ENCODE measurements at places on chromosomes 4 and X. TPM values are rescaled to one million over a fixed set of nuclear protein-coding genes. Genes with fewer than 3 reads are reported as not detected.

DNA sequence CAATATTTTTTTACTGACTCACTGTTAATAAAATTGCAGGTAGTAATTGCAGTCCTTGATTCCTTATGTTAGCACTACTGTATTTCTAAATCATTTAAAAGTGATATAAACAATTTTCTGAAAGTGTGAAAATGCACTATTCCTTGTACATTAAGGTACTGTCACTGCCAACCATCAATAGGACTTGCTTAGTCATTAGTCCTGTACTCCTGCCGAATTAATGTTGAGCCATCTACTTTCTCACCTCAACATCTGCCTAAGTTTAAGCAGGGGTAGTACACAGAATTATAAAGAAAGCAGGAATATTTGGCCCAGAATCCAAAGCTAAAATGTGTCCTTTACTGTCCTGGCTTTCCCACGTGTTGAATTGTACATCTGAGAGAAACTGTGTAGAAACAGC, 87.0 kb upstream of the TRPC3 start:
- no peak for DNase-seq

- no peak for DNase-seq
Measured at GRCh38 chrX:12844319-12844718, 22.6 kb upstream of the TLR7 start.

- DNase-seq: no peak
Measured at GRCh38 chr4:17347445-17347844, 164.4 kb downstream of the QDPR start.

PCGF3 gene
- 77.0 TPM for total RNA-seq

DNA sequence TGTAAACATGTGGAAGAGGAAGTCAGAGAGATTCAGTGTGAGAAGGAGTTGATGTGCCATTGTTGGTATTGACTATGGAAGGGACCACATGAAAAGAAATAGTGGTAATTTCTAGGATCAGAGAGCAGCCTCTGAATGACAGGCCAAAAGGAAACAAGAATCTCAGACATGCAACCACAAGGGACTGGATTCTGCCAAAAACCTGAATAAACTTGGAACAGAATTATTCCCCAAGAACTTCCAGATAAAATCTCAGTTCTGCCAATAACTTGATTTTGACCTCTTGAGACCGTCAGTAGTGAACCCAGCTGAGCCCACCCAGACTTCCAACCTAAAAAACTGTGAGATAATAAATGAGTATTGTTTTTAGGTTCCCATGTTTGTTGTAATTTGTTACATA, 653.6 kb upstream of the NR3C2 start:
- no peak for DNase-seq

DNA sequence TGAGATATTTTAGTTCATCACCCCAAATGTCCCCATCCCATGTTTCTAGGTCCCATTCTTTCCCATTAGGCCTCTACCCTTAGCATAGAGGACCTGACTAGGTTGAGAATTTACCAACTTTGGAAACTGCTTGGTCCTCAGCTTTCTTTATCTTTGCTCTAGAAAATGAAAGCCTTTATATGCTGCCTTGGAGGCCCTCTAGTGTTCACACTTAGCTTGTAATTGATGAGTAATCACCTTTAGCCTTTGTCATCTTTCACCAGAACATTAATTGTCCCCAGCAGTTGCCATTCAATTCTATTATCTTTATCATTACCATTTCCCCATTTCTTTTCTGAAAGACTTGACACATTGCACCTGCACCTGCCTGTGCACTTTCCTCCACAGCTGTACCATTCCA, 589.2 kb upstream of the NR3C2 start:
- DNase-seq: no peak

HAUS7 gene
- total RNA-seq: 17.7 TPM

DNA sequence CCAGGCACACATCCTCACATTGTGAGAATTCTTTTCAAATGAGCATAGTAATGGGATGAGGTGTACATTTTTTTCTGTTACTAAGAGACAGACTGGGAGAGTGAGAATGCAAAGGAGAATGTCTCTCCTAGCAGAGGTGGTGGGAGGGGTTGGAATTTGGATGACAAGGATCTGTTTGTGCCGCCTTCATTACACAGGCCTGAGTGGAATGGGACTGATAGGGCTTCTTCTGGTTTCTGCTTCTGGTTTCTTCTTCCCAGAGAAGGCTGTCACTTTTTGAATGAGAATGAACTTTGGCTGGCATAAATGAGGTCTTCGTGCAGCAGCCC, 55.4 kb downstream of the C4orf51 start:
- no peak for DNase-seq

- no peak for DNase-seq
Measured at GRCh38 chr4:171478181-171478580, 335.0 kb upstream of the GALNTL6 start.

DNA sequence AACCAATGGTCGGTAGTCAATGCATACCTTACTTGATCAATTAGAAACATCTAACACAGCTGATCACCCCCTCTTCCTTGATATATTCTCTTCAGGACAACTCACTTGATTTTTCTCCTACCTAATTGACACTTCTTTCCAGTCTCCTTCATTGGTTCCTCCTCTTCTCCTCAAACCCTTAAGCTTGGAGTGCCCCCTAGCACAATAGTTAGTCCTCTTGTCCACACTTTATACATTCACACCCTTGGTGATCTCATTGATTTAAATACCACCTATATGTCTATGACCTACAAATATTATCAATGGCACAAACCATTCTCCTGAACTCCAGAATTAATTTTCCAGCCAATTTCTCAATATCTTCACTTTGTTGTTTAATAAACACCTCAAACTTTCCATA, 724.0 kb downstream of the ADGRL3 start:
- no peak for DNase-seq

ZBTB49 gene
- 7.6 TPM for total RNA-seq

TCP11X1 gene
- total RNA-seq: not detected

MTNR1A gene
- total RNA-seq: not detected

CXCL11 gene
- total RNA-seq: 0.72 TPM

- no peak for DNase-seq
Measured at GRCh38 chrX:96372313-96373046, 312.2 kb upstream of the DIAPH2 start.

DNA sequence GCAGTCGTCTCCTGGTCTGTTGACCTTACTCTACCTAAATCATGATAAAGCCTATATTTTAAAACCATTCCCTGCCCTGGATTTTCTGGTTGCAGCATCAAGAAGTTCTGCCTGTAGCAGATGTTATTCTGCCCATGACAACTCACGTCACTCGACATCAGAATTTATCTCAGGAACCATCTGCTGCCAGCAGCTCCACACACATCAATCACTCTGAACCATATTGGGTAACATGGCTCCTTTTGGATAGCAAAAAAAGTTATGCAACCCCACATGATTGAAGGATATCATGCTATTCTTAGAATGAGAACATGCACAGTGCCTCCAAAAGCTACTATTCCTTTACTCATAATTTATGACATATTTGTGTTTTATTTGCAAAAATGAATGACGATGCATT, 341.4 kb downstream of the DHRSX start:
- no peak for DNase-seq

- DNase-seq: no peak
Measured at GRCh38 chr4:127642169-127642568, 9.4 kb downstream of the INTU start.

DNA sequence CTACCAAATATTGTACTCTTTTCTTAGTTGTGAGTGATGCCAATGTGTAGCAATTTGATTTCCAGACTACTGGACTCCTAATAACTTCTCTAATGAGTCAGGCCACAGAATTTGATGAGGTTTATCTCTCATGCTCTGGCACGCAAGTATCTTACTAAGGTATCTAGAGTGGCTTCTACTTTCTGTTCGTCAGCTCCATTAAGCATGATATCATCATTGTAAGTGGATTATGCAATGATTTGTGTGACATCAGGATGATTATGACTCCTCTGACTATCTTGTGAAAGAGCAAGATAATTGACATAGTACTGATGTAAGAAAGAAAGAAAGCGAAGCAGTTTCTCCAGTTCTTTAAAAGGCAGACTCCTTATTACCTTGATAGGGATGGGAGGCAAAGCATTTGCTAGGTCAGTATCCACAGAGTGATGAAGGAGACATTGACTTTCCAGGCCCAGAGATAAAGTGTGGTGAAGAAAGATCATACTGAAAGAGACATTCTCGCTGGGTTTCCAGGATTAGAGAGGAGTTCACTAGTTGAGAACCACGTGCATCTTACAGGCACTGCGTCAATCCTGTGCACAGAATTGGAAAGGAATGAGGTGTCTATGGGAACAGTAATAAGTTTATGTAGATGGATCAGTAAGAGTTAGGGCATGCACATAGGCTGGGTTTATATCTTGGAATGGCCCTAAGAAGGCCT, 161.9 kb upstream of the STK26 start:
- no peak for DNase-seq

HPRT1 gene
- 6.4 TPM for total RNA-seq

- DNase-seq: no peak
Measured at GRCh38 chrX:132958091-132958703, at the start of gene HS6ST2. HS6ST2 (minus strand) TSS chrX:132958629.

Data from suprapubic skin (tissue), 4 donors.